ENCODE measurements at places on chromosomes 7 and 10.

DNA sequence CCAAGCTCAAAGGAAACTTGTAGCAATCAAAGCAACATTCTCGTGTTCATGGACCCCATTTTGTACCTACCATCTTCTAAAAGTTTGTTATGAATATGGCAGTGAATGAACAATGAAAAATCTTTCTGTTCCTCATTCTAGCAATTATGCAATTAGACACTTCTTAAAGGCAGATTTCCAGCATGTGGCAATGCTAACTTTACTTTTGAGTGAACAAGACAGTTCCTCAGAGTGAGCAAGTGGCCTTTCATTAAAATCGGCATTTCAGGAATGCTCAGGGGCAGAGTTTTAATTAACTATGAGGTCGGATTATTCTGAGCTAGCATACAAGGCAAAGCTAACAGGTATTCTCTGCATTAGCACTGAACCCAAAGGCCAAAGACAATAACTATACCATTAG lies 48.4 kb upstream of the NFE2L3 start:
- no peak for DNase-seq

DNA sequence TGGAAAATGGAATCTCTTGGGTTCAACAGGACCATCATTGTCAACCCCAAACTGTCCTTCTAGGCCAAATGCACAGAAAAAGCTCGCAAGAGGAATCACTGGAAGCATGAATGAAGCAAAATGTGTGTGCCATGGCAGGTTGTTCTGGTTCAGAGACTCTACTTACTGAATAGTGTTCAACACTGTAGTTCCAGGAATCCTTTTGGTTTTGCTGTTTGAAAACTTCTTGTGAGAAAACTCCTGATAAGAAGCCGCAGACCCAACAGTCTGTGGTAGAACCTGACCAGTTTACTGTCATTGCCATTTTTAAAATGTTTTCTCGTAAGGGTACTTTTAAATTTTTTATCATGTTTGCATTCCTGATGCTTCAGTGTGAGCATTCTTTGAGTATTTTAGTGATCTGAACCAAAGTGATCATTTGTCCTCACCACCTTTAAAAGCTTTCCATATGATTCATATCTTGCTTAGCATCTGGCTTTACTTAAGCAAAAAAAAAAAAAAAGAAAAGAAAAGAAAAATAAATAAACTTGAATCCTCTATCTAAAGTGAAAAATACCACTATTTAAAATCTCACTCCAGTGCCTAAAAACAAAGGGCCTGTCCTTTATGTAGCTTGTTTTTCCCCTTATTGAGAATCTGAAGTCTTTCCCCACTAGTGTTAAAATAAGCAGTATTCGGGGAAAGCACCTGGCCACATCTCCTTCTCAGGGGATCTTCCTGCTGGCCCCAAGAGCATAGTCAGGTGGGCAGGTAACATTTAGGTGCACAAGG lies 92.4 kb downstream of the WNT2 start:
- DNase-seq: peak; percentile 48

DNA sequence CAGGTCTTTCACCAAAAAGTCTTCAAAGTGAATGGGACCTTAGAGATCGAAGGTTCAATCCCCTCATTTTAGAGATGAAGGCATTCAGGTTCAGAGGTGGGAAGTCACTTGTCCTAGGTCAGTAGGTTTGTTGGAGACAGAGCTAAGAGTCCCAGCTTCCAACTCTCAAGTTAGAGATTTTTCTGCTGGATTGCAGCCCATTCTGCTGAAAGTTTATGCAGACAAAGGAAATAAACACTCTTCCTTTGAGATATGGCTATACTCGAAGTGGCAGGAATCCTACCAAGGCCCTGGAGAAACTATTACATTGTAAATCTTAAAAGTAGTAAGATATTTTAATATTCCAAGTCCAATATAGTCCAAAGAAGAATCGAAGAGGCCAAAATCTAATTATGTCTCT lies 64.4 kb downstream of the LYZL1 start:
- no peak for DNase-seq

GRCh38 chr7:55034776-55035175 lies 16.0 kb downstream of the EGFR start:
- DNase-seq: no peak

DNA sequence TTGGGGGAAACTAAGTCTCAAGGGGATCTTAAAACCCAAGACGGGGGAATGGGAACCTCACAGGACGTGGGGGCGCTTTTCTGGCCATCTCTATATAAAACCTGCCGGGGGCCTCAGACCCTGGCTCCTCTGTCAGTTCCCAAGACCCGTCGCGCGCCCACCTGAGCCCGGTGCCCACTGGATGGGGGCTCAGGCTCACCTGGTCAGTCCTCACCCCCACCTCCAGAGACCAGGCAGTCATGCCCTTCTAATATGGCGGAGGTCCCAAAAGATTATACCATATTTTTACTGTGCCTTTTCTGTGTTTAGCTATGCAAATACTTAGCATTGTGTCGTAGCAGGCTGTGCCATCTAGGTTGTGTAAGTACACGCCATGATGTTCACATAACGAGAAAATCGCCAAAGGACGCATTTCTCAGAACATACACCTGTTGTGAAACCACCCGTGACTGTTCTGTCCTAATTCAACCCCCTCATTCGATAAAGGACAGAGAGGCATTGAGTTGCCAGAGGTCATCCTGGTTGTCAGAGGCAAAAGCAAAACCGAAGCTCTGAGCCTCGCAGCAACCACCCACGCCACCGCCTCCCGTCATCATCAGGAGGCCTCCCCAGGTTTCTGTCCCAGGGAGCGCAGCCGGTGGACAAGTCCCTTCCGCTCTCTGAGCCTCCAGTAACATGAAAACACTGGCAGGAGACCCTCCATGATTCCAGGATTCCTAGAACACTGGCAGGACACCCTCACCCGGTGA lies 28.9 kb downstream of the OAT start:
- DNase-seq: no peak

GRCh38 chr7:33143996-33144718 lies 14.8 kb downstream of the BBS9 start:
- DNase-seq: no peak

- DNase-seq: no peak
Observed at GRCh38 chr7:42070068-42070467, 166.9 kb downstream of the GLI3 start.

GRCh38 chr7:106018566-106019469 lies 55.8 kb downstream of the CDHR3 start:
- DNase-seq: no peak

- DNase-seq: peak; percentile 62
Observed at GRCh38 chr7:140229101-140229525, 52.3 kb upstream of the KDM7A start.

GRCh38 chr10:6128591-6129251 lies 39.9 kb downstream of the RBM17 start:
- no peak for DNase-seq

- no peak for DNase-seq
Observed at GRCh38 chr10:84076540-84077195, 62.6 kb upstream of the GHITM start.

GRCh38 chr7:139095194-139095659 lies 14.3 kb downstream of the ZC3HAV1 start:
- DNase-seq: peak; percentile 76

- DNase-seq: no peak
Observed at GRCh38 chr7:106779877-106780276, 85.2 kb upstream of the PIK3CG start.

DNA sequence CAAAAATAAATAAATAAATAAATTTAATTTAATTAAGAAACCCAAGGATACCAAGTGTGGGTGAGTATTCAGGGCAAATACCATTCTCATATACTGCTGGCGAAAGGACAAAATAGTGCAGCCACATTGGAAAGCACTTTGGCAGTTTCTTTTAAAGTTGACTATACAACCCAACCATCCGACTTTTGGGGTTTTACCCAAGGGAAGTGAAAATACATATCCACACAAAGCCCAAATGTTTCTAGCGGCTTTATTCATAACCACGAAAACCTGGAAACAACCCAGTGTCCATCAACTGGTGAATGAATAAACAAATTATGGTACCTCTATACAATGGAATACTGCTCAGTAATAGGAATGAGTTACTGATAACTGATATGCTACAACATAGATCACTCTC lies 36.2 kb upstream of the OGDHL start:
- no peak for DNase-seq

DNA sequence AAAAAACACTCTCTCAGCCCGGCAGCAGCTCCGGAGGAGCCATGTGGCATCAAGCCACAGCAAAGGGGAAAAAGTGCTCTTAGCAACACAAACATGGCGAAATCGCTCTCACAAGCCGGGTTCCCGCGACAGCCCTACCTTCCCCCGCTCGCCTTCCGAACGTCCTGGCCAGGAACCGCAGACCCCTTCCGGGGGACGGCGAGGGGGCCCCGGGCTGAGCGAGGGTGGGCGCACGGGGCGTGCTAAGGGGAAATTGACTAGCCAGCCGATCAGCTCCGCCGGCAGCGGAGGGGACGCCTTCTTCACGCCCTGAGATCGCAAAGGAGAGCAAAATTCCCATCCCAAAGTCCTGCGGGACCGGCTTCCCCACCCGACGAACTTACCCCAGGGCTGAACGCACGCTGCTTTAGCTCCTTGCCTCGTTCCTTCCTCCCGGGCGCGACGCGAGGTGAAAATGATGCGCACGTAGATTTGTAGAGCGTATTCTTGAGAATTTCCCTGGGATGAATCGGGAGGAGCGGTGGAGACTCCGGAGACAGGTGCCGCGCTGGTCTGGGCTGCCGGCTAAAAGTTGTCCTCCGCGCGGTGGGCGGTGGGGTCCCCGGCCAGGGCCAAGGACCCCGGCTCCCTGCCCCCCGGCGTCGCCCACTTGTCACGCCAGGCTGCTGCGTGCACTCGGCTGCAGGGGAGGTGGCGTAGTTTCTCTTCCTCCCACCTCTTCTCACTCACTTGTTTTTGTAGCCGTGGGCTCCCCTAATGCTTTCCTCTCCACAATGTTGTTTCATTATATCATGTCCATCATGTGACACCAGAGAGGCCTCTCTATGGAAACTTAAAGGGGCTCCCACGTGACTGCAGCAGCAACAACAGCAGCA lies 220.1 kb upstream of the MKLN1 start:
- peak; percentile 95 for DNase-seq

DNA sequence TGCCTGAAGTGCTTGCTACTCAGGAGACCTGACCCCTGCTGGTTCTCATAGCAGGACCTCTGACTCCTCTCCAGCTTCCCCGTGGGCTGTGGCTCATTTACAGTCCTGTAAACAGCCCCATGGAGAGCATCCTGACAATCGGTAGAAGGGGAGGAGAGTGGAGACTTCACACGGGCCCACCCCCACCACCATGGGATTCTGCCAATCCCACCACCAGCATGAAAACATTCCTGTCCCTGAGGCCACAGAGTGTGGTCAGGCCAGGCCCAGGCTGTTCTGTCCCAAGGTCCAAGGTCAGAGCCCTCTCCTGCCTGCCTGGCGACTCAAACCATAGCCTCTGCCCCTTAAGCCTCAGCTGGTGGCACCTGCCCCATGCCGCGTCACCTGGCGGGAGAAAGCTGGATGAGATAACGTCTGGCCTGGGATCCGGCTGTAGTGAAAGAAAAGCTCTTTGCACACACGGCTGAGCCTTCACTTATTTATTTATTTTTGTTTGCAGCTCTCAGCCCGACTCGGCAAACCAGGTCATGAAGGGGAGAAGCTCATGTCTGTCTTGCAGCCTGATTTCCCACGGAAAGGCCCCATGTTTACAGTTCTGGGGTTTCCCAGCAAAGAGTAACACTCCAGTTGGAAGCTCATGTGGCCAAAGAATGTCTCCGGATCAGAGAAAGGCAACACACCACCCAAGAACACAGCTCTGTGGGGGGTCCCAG lies 293.6 kb upstream of the ZMIZ1 start:
- no peak for DNase-seq

DNA sequence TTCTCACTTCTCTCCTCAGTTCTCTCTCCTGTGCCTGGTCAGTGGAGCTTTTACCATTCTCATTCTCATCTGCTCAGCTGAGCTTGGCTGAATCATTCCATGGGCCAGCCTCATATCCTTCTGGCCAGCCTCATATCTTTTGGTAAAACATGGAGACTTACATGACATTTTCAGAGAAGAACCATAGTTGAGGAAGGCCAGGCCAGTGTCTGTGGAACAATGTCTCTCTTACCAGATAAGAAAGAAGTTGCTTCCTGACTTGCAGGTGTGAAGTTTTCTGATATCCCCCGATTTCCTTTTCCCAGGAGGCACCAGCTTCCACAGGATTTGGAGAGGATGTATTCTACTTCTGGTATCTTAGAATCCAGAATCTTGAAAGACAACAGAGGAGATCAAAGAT lies 24.7 kb downstream of the ST7 start:
- DNase-seq: no peak

- DNase-seq: no peak
Observed at GRCh38 chr10:77301305-77301730, 336.3 kb downstream of the KCNMA1 start.

DNA sequence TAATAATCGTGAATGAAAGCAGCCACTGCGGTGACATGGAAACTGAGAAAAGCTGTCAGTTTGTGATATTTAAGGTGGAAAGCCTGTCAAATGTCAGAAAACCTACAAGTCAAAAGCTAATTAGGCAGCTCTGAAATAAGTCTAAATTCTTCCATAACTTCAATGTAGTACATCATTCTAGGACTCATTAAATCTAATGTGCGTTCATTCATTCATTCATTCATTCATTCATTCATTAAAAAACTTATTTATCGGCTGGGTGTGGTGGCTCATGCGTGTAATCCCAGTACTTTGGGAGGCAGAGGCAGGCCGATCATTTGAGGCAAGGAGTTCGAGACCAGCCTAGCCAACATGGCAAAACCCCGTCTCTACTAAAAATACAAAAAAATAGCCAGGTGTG lies 79.7 kb downstream of the ATE1 start:
- no peak for DNase-seq

DNA sequence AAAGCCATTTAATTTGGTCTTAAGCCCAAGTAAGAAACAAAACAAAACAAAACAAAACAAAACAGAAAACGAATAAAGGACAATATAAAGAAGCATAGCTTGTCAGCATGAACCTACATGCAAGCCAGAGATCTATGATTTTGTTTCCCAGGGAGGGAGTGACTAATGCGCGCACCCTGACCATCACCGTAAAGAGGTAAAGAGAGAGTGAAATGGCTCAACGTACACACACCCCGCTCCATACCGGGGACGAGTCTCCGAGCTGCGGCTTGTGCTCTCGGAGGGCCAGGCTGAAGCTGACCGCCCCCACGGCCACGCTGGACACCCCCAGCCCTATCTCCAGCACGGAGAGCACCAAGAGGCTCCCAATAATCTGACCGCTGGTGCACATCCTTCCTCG lies 1.1 kb downstream of the TMEM196 start:
- no peak for DNase-seq

- DNase-seq: no peak
Observed at GRCh38 chr7:71787513-71787912, 624.6 kb downstream of the CALN1 start.

DNA sequence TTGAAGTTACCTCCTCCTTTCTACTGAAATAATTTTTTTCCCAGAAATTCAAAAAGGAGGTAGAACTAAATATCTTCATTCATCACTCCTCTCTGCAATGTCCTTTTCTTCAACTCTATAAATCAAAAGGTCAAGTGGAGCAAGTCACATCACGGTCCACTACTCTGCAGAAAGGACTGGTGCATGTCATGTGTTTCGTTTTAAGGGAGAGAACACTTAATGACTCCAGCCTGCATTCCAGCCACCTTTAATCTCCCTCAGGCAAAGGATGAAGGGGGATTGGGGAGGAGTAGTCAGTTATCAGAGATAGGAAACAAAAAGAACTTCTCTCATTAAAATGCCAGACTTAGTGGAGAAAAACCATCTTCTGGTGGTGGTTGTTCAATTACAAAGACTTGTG lies 78.9 kb downstream of the ANK3 start:
- DNase-seq: no peak

- DNase-seq: peak; percentile 50
Observed at GRCh38 chr10:119595676-119596515, 868 bp downstream of the TIAL1 start.

GRCh38 chr10:82953331-82953730 lies 1078.3 kb downstream of the NRG3 start:
- DNase-seq: no peak

- DNase-seq: no peak
Observed at GRCh38 chr7:46993396-46993795, 588.5 kb downstream of the TNS3 start.
